ENCODE measurements at places on chromosomes 4 and X.

- peak; percentile 84 for DNase-seq
Observed at GRCh38 chr4:184538023-184538599, 63.8 kb upstream of the IRF2 start.

GRCh38 chr4:86641516-86642090 is 47.5 kb downstream of the PTPN13 start:
- DNase-seq = no peak

DNA sequence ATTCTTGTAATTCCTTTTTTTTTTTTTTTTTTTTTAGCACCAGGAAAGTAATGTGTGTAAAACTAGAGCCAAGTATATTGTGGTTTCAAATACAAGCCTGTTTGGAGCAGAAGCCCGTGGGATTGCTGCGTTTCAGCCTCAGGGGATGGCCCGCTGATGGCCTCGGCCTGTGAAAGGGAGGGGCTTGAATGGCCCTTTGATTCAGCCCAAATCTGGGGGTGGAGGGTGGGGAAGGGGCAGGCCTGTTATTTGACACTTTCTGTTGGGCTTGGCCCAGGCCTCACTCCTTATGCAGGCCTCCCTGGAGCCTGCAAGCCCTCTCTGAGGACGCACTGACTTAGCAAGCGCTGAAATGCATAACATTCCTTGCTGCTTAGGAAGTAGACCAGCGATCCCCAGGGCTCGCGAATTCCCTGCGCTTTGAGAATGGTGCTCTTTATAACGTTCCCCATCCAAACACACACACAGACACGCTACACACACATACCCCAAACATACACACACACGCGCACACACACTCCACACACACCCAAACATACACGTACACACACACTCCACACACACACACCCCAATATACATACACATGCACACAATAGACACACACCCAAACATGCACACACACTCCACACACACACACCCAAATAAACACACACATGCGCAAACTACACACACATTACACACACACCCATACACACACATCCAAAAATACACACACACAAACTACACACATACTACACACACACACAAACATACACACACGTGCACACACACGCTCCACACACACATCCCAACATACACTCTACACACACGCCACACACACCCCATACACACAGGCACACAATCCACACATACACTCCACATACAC is 29.6 kb downstream of the TLR10 start:
- DNase-seq = no peak

DNA sequence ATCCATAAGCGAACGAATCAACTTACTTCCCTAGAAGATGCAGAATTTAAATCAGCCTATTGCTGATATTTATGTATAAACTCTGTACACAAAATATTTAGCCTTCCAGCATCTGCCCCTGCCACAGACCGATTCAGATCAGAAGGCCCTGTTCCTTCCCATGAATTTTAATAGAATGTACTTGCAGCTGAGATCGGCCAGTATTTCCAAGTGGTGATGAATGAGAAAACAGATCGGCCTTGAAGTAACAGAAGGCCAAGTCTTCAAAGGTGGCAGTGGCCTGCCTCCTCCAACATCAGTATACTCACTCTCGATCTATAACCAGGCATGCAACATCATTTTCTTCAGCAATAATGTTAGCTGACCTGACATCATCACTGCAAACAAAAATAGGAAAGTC is 66.4 kb downstream of the PRKG2 start:
- no peak for DNase-seq
